ENCODE measurements at places on chromosomes 2 and 18.

DNA sequence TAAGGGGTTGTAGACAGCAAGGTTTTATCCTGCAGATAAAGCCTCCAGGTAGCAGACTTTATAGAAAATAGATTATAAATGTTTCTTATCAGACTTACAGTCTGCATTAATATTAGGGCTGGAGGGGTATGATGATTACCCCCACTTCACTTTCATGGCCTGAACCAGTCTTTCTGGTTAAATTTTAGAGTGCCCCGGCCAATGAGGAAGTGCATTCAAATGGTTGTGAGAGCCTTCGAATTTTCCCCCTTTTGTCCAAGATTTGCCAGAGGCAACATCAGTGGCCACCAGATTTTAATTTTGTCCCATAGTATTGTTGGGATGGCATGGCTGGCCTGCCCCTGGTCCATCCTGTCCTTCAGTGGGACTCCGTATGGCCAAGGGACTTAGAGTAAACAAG lies 31.6 kb downstream of the COMMD1 start:
- no peak for DNase-seq

- DNase-seq = no peak
These were observed 1521.5 kb upstream of the ZEB2 start for GRCh38 chr2:146041274-146041910.

GRCh38 chr18:10127729-10128128 lies 213.9 kb downstream of the VAPA start:
- no peak for DNase-seq

GRCh38 chr2:160590664-160591063 lies 97.1 kb upstream of the RBMS1 start:
- DNase-seq = no peak

- no peak for DNase-seq
These were observed 10.8 kb downstream of the DUSP19 start for GRCh38 chr2:183089192-183089851.

DNA sequence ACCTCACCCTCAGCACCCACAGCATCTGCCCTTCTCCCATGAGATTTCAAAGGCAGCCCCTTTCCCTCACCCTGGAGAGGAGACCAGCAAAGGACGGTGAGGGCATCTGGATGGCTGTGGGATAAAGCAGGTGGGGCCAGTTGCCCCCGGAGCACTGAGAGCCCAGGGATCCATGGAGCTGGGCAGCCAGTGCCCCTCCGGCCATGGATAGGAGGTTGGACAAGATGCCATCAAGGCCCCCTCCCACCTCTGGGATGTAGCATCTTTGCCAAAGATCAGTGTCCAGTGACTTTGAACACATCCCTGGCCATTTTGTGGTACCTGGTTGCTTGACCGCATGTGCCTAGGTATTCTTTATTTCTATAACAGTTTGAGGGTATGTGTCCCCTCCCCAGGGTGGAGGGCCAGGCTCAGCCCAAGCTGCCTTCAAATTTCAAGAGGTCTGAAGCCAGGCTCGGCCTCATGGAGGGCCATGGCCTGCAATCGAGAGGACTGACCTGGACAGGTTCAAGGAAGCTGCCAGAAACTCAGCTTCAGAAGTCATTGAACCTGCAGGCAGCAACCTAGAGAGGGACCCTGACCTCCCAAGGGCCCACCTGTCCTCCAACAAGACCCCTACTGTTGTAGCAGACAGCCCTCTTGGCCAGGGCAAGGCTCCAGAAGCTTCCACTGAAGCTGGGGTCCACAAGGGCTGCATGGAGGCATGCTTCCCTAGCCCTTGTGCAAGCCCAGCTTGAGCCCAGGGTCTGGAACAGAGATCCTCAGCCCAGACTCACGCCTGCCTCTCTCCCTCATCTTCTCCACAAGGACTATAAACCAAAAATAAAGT lies 55.5 kb upstream of the BIN1 start:
- DNase-seq = no peak

DNA sequence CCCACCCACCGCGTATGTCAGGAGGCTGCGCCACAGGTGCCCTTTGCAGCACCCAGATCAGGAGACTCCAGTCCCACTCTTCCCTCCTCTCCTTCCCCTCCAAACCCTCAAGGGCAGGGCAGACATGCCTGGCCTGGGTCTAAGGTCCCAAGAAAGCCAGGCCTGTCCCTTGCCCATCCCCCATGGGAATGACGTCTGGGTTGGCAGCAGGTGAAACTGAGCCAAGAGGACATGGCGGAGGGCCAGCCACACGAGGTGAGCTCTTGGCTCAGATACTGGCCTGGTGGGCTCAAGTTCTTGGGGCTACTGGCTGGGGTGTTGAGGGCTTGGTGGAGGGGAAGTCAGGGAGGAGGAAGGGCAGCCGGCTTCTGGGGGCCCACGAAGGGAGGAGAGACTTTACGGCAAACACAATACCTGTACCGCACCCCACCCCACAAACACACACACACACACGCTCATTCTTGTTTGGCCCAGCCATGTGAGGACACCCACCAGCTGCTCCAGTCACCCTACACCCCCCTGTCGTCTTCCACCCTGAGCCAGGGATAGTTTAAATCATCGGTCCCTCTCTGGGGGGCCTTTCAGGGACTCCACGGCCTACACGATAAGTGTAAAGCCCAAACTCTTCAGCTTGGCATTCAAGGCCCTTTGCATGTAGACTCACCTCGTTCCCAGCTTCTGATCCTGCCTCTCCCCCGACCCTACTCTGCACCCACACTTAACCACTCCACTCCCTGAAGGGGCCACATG lies 24.1 kb upstream of the TNS1 start:
- no peak for DNase-seq

GRCh38 chr2:211070547-211070946 lies 514.1 kb downstream of the CPS1 start:
- no peak for DNase-seq

- no peak for DNase-seq
These were observed 557 bp upstream of the E2F6 start for GRCh38 chr2:11466307-11467128.

GRCh38 chr2:162435676-162436075 lies 91.7 kb downstream of the GCA start:
- DNase-seq = no peak

GRCh38 chr2:105843476-105844374 lies 99.0 kb downstream of the NCK2 start:
- DNase-seq = no peak

DNA sequence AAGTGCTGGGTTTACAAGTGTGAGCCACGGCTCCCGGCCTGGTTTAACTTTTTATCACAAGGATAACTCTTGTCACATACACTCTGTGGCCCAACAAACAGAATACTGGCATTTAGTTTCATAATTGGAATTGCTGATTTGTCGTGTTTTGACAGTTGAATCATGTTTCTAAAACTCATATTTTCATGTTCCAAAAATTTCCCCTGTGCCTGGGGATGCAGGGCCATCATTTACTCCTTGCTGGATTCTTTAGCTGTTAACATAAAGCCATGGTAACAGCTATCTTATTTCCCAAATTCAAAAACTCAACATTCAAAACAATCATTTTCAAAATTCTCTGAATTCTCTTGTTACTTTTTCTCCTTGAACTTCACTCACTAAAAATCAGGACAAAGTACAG lies 16.5 kb upstream of the ATG16L1 start:
- DNase-seq = no peak

DNA sequence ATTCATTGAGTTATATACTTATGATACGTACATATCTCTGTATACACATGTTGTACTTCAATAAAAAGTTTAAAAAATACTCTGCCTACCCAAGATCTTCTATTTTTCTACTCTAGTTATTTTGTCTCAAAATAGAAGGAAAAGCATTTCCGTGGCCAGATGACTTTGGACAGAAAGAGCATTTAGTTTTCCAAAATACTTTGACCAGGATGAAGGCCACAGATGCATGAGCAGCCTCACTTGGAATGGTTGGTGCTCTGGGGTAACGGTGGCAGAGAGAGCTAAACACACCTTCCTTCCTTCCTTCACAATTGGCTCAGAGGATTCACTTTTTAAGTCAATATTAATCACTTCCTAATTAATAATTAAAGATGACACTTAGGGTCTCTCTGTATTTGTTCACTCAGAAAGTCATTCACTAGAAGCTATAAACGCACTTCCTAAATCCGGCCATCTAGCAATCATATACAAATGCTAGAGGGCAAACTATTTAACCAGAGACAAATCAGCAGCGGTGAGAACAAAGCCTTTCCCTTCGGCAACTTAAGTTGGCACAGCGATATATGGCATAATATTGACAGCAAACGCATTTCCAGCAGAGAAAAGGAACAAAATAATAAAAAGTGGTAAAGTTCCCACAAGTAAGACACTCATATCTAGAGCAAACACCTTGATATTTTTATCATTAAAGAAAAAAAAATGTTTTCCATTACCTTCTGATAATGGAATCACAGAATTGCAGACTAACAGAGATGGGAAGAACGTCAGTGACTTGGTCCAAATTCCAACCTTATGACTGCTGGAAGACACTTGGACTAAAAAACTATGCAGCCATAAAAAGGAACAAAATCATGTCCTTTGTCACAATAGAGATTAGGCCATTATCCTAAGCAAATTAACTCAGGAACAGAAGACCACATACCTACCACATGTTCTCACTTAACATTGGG lies 55.9 kb upstream of the NARS1 start:
- DNase-seq = no peak

- no peak for DNase-seq
These were observed 135.6 kb upstream of the KYNU start for GRCh38 chr2:142741764-142742269.

DNA sequence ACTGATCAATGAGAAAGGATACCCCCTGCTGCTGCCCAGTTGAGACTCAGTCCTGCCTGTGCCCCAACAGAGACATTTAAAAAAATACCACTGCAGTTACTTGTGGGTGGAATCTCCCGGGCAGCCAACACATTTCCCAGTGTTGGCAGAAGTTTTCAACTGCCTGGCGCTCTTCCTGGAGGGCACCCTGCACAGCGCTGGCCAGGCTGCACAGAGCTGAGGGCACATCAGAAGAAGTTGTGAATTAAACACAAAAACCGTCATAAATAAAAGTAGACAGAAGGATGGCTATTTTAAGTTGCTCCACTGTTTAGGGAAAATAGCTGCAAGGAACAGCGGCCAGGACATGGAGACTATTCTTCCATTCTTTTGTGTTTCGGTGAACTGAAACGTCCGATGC lies 110.2 kb upstream of the THOC1 start:
- no peak for DNase-seq

- DNase-seq = no peak
These were observed 44.3 kb upstream of the GLI2 start for GRCh38 chr2:120691410-120691809.

GRCh38 chr2:157291018-157291417 lies 33.5 kb downstream of the GALNT5 start:
- DNase-seq = no peak

DNA sequence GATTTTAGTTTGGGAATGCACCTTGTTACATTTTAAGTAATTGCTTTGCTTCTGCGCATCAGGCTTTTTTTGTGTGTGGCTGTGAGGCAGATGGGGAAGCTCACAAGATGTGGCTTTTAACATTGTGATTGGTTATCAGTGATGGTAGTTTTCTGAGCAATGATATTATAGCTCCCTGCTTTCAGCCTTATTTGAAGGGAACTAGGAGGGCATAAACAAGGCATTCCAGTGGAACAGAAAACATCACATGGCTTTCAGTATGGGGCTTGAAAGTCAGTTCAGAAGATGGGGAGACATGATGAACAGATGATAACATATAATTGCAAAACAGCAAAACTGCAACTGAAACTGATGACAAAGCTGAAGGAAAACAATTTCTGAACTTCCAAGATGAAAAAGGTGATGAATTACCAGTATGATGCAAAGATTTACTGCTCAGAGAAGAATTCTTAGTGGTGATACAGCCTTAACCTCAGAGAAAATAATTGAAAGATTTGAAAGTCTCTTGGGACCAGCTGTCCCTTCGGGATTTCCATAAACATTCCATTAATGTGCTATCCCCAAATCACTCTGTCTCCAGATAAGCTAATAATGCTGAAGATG lies 439.7 kb downstream of the RND3 start:
- DNase-seq = no peak

DNA sequence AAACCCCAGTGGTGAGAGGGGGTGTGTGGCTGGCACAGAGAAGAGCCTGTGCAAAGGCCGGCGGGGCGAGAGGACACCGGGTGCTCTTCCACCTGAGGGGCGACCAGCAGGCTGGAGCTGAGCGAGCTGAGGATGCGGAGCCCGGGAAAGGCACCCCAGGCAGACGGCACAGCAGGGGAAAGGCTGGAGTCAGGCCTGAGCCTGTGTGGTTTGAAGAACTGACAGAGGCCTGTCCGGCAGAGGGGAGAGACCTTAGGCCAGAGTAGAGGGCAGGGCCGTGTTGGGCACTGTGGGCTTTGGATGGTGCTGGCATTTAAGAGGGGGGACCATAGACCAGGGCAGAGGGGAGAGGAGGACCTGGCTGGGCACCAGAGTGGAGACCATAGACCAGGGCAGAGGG lies 149.8 kb downstream of the RTP5 start:
- DNase-seq = no peak

GRCh38 chr2:164554487-164554886 lies 66.8 kb downstream of the GRB14 start:
- no peak for DNase-seq

DNA sequence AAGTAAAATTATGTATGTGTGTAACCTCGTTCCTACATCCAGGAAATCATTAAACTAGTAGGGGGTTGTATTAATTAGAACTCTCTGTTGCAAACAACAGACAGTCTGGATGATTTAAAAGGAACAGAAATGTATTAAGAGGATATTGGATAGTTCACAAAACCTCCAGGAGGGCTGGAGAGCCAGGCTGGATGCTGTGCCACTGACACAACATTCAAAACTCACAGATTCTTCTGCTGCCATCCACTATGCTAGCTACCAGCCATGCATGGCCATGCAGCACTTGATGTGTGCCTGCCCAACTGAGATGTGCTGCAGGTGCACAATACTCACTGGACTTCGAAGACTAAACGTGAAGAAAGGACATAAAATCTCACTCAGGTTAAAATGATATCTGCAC lies 48.2 kb upstream of the SH3RF3 start:
- DNase-seq = no peak

GRCh38 chr2:104337869-104338268 lies 516.0 kb upstream of the POU3F3 start:
- DNase-seq = no peak

DNA sequence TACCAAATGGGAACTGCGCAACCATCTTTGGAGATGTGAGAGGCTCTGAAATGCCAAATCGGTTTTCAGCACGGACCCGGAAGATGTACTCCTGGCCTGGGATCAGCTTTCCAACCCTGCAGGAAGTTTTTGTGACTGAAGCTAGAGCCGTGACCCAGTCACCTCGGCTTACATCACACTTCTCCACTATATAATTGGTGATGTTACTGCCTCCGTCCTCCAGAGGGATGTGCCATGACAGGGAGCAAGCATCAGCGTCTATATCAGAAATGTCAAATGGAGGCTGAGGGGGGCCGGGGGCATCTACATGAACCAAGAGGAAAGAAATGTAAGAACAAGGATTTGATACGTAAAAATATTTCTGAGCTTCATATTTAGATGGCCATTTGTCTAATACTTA lies 104.4 kb downstream of the PLEKHA3 start:
- DNase-seq = no peak

DNA sequence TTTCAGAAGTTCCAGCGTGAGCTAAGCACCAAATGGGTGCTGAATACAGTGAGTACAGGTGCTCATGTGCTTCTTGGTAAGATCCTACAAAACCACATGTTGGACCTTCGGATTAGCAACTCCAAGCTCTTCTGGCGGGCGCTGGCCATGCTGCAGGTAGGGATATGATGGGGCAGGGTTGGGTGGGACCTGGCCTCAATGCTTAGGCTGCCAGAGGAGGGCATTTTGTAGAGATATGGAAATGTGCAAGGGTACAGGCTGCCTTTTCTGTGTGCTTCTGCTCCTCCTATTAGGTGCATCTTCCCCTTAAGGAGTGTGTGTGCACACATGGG lies 22.1 kb downstream of the GCKR start:
- DNase-seq = no peak
